ENCODE measurements at places on chromosomes 4 and X. TPM values are rescaled to one million over a fixed set of nuclear protein-coding genes. Genes with fewer than 3 reads are reported as not detected.

GRCh38 chr4:38069271-38069760 is 109.1 kb downstream of the PTTG2 start:
- H3K36me3 ChIP-seq = peaks cover 31% of the 10 kb centered on the region
- peaks cover 53% of the 10 kb centered on the region for H3K4me1 ChIP-seq
- H3K27ac ChIP-seq = peak overlapping the region; percentile 36
- H3K4me3 ChIP-seq = no peak overlapping the region

- no peaks in the 10 kb centered on the region for H3K4me1 ChIP-seq
- no peaks in the 10 kb centered on the region for H3K36me3 ChIP-seq
- DNase-seq = no peak
- no peak overlapping the region for H3K4me3 ChIP-seq
- no peak overlapping the region for H3K27ac ChIP-seq
- peaks cover 3% of the 10 kb centered on the region for H3K27me3 ChIP-seq
Measured at GRCh38 chrX:38626296-38626695, 65.0 kb downstream of the TSPAN7 start.

GRCh38 chr4:169416997-169417396 is 146.2 kb upstream of the SH3RF1 start:
- H3K4me1 ChIP-seq = peaks cover 12% of the 10 kb centered on the region
- H3K36me3 ChIP-seq = peaks cover 28% of the 10 kb centered on the region
- H3K27me3 ChIP-seq = 0 out of 2 replicates have a peak, but pooled peaks cover 4% of the 10 kb centered on the region
- DNase-seq = no peak
- no peak overlapping the region for H3K27ac ChIP-seq

DNA sequence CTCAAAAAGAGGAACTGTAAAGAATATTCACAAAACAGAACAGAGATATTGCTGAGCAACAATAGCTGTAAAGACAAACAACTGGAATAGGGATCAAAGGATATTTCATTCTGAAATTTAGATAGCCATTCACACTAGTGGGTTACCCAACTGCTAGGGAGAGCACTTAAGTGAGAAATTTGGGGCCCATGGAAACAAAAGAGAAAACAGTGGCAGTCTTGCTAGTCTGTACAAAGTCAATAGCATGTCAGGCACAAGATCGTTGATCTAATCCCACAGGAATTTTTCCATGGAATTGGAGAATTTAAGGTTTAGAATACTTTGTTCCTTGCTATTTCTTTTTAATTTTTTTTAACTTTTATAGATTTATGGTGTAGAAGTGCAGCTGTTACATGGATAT is 467.0 kb downstream of the PCDH18 start:
- no peak overlapping the region for H3K27ac ChIP-seq
- no peak overlapping the region for H3K4me3 ChIP-seq
- DNase-seq = no peak

GRCh38 chrX:9183481-9183880 is 149.6 kb upstream of the FAM9B start:
- peaks cover 3% of the 10 kb centered on the region for H3K27me3 ChIP-seq
- no peaks in the 10 kb centered on the region for H3K36me3 ChIP-seq
- DNase-seq = no peak
- H3K27ac ChIP-seq = no peak overlapping the region

DNA sequence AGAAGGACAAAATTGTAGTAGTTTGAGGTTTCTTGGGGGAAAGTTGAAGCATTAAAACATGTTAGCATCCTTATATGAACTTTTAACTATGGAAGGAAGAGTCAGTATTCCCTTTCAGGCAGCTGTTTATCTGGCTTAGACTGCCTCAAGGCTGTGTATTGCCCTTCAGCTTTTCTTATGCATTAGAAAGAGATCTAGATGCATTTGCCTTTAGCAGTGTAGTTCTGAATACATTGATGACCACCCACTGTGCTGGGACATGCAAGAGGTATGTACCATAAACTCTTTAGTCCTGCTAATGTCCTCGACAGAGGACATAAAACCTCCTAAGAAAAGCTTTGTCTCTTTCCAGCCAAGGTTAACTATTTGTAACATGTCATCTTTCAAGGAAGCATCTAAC is 2.9 kb downstream of the FAM200B start:
- peaks cover 68% of the 10 kb centered on the region for H3K36me3 ChIP-seq
- no peak overlapping the region for H3K27ac ChIP-seq
- H3K4me1 ChIP-seq = peaks cover 69% of the 10 kb centered on the region
- H3K27me3 ChIP-seq = no peaks in the 10 kb centered on the region
- DNase-seq = no peak

DNA sequence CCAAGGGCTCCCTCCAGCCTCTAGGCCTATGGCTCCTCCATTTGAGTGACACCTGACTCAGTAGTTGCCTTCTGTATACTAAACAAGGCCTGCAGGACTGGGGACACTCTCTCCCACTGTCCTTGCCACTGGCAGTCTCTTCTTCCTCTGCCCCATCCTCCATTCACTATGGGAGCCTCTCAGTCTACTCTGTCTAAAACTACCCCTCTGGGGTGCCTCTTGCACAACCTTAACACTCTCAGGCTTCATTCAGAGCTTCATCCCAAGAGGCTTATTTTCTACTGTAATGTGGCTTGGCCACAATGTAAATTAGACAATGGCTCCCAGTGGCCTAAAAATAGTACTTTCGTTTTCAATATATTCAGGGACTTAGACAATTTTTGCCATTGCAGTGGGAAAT is 133.0 kb downstream of the ZC4H2 start:
- H3K36me3 ChIP-seq = no peaks in the 10 kb centered on the region
- no peak overlapping the region for H3K27ac ChIP-seq
- no peaks in the 10 kb centered on the region for H3K4me1 ChIP-seq
- DNase-seq = no peak
- no peak overlapping the region for H3K4me3 ChIP-seq

The NXF3 gene
- 3.6 TPM for total RNA-seq

The EFHC2 gene
- not detected for total RNA-seq

The YTHDC1 gene
- 57.5 TPM for total RNA-seq

The MAGEA1 gene
- total RNA-seq = not detected

The RPL10 gene
- total RNA-seq = 1,799 TPM

The MAD2L1 gene
- 35.3 TPM for total RNA-seq
